ENCODE measurements at places on chromosomes 3 and 15.

GRCh38 chr3:138646513-138646912 lies 37.9 kb downstream of the FAIM start:
- no peak for DNase-seq

DNA sequence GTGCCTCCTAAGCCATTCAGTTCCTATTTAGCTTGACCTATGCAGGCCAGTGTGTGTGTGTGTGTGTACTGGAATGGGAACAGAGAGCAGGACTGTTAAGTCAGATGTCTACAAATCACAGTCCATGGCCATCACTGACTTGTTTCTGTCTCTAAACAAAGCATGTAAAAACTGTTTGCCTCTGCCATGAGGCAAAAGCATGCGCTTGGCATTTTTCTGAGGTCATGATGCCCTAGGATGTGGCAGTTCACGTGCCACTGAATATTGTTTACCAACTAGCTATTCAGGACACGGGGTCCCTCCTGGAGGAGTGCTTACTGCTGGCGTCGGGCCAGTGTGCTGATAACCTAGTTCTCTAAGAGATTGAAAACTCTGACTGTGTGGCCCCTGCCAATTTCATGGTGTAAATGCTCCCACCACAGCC lies 8.2 kb upstream of the ATP13A3 start:
- DNase-seq: no peak

DNA sequence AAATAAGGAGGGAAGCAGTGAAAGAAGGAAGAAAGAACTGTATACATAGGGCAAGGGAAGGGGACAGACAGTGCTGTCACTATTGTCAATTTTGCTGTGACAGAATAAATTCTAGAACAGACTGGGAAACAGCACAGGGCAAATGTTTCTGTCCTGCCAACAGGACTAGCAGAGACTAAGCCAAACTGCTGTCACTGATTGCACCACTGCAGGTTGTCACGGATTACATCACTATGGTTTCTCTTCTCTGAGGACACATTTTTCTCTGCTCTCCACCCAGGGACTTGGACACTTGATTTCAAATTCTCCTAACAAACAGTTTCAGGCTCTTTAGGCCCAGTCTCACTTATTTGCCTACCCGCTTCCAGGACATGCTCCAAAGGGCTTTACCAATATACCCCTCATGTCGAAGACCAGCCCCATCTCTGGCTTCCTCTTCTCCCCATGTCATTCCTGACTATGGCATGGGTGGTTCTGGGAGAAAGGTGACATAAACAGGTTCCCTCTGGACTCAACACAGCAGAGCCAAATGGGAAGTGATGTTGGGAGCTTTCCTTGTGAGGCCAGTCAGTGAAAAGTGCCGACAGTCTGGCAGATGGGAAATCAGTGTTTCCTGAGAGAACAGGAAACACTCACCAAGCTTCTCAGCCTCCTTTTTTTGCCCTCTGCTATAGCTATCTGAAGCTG lies 70.2 kb upstream of the ST3GAL6 start:
- DNase-seq: no peak

- no peak for DNase-seq
Observed at GRCh38 chr3:68667346-68667745, 265.0 kb downstream of the TAFA4 start.

GRCh38 chr3:98556164-98557130 lies 24.7 kb downstream of the GPR15 start:
- no peak for DNase-seq

GRCh38 chr3:37626736-37627565 lies 234.7 kb upstream of the CTDSPL start:
- DNase-seq: peak; percentile 44

- DNase-seq: no peak
Observed at GRCh38 chr15:87949575-87950223, 306.8 kb downstream of the NTRK3 start.

GRCh38 chr3:24683633-24684384 lies 189.2 kb upstream of the THRB start:
- peak; percentile 78 for DNase-seq

DNA sequence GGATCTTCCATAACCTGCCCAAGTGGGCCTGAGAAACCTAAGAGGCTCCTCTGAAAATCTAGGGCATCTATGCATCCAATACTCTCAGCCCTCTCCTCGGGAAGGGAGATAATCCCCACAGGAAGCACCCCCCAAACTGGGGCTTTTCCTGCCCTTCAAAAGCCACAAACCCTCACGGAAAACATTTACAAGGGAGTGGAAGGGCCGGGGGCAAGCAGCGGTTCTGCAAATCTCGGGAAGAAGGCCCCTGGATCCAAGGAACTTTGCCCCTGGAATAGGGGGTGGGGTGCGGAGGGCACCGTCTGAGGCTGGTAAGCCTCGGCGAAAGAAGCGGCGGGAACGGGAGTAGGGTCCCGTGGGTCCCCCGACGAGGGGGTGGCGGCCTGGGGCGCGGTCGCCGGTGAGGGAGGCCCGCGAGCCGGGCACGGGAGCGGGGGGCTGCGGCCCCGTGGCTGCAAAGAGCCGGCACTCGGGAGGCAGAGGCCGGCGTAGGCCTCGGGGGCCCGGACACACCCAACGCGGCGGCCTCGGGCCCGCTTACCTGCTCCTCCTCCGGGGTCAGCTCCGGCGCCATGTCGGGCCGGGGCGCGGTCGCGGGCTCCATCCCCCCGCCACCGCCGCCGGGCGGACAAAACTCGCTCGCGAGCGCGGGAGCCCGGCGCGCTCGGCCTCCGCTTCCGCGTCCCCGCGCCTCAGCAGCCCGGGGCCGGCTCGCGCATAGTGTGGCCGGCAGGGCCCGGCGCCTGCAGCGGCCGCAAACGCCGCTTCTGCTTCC lies 755 bp downstream of the PTPN9 start:
- DNase-seq: peak; percentile 38

- no peak for DNase-seq
Observed at GRCh38 chr15:68022061-68022460, 32.1 kb upstream of the PIAS1 start.

GRCh38 chr3:128763967-128764366 lies 38.0 kb downstream of the RAB7A start:
- DNase-seq: no peak

GRCh38 chr15:35381328-35381727 lies 164.6 kb downstream of the DPH6 start:
- no peak for DNase-seq

DNA sequence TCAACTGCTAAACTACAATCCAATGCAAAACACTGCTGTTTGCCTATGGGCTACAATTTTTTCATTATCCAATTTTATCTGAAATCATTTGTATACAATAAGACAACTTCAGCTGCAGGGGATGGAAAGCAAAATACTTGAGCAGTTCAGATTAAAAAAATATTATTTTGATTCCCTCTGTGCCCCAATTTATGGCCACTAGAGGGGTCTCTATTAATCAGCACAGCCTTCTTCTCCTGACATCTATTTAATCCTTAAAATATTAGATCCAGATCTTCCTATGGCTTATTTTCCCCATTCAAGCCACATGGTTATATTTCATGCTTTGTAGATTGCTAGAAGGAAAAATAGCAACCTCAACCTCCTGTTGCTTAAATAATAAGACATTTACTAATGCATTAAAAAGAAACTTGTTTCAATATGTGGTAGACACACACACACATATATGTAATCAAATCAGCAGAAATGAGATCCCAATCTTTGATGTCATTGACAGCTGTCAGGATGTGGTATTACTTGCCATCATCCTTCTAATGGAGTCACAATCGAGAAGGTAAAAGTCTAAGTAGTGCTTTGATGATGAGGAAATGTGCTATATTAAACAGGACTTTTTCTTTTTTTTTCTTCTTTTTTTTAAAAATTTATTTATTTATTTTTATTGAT lies 104.2 kb downstream of the P2RY1 start:
- no peak for DNase-seq

- no peak for DNase-seq
Observed at GRCh38 chr3:121252676-121253075, 293.1 kb downstream of the POLQ start.

- DNase-seq: no peak
Observed at GRCh38 chr3:80017369-80017768, 249.6 kb upstream of the ROBO1 start.

DNA sequence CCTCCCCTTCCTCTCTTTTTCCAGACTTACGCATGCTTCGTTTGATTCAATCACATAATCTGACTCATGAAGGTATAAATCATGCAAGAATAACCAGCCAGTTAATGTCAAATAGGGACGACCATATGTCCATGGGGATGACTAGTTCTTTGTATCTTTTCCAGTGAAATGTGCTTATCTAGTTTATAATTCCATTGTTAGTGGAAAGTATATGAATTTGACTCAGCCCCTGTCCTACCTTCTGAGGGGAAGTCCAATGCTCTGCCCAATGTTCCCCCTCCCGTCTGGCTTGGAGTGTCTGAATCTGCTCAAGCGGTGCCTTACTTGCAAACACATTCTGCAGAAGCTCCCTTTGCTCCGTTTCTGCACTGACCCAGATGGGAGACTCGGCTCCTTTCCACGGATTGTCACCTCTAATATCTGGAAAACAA lies 55.0 kb upstream of the EPHB3 start:
- peak; percentile 82 for DNase-seq

DNA sequence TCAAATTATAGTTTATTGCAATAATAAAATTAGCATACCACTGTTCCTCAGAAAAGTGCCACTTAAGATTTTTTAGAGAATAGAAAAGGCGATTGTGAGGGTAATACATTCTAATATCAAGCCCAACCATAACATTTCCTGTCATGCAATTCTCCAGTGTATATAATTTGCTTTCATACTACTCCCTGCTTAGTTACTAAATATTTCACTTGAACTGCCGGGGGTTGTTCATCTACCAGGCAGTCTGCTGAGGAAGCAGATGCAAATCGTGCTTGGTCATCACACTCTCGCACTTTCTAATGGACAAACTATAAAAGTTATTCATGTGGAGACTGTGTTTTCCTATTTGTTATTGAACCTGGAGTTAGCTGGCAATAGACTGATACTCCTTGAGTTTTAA lies 645.6 kb upstream of the CBLB start:
- DNase-seq: peak; percentile 24

- DNase-seq: peak; percentile 82
Observed at GRCh38 chr3:64533617-64534317, 154.0 kb downstream of the ADAMTS9 start.

DNA sequence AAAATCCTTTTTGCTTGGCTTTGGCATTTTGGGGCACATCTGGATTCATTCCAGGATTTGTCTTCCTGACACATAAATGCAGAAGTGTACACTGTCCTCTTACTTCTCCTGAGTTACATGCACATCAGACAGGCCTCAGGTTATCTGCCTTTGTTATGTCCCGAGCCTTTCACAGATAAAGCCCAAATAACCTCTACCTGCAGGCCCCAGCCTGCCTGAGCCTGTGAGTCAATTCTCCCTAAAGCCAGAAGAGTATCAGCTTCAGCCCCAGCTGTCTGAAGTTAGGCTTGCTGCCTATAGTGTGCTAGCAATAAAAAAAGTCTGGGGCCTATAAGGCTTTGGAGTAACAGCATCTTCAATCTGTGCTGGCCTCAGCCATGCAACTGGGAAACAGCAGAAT lies 17.7 kb upstream of the GSK3B start:
- no peak for DNase-seq

GRCh38 chr15:65642594-65642993 lies 20.9 kb downstream of the SLC24A1 start:
- DNase-seq: no peak

DNA sequence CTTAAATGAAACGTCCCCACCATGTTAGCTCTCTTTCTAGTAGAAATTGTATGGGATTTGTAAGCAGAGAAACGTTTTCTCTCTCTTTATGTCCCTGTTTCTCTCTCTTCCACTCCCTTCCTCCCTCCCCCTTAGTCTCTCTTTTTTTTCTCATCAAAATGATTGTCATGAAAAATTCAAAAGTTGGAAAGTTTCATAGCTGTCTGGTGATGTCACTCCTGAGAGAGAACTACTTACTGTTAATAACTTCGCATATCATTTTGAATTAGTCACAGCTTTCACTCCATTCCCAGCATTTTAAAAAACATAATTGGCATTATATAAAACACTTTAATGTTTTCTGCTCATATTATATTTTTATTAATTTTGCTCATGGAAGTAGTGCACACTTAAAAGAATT lies 331.1 kb downstream of the C3orf38 start:
- peak; percentile 63 for DNase-seq

DNA sequence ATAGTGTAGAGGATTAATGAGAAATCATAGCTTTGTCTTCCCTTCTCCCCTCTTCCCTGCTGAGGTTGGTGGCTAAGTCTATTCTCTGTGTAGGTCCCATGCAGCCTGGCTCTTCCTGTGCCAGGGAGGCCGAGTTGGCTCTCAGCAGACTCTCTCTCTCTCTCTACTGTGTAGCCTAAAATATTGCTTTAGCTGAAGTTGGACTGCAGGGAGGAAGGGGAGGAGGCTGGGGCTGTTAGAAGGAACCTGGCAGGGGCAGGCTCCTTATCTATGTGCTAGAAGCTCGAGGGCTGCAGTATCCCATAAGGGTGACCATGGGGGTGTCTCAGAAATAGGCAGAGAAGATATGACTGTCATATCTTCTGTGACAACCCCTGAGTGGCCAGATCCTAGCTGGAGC lies 160.8 kb downstream of the EPHB1 start:
- no peak for DNase-seq

DNA sequence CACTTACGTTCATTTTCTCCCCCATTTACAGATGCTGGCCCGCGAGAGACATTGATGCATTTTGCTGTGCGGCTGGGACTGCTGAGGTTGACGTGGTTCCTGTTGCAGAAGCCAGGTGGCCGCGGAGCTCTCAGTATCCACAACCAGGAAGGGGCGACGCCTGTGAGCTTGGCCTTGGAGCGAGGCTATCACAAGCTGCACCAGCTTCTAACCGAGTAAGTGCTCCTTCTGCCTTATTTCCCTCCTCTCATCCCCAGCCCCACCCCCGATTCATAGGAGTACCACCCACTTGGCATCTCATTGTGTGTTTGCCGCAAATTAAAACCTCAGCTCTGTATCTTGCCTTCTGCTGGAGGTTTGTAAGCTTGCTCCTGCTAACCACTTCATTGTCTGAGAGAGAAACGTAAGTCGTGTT lies 163.3 kb downstream of the AKAP13 start:
- no peak for DNase-seq

DNA sequence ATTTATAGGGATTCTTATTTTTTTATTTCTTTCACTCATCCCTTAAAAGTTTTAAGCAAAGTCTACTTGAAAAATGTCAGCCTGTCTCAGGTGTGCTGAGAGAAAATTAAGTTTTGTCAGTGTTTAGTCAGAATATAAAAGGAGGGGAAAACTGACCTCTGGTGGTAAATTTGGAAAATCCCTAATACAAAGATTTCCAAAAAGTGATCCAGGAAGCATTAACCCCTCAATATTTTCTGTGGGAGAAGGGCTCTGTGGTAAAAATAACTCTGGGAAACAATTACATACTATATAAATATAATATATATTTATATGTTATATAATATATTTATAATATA lies 41.0 kb upstream of the FRMD4B start:
- DNase-seq: no peak
